Stimulated activated CD4-positive, alpha-beta T cell treated with anti-CD3 and anti-CD28 coated beads, Interleukin-4, amount 100 ng/mL, for 24 hours (primary cell): ENCODE measurements at places on chromosomes 4 and X.

GRCh38 chr4:88097301-88097700 is 61.1 kb downstream of the ABCG2 start:
- no peak for DNase-seq

DNA sequence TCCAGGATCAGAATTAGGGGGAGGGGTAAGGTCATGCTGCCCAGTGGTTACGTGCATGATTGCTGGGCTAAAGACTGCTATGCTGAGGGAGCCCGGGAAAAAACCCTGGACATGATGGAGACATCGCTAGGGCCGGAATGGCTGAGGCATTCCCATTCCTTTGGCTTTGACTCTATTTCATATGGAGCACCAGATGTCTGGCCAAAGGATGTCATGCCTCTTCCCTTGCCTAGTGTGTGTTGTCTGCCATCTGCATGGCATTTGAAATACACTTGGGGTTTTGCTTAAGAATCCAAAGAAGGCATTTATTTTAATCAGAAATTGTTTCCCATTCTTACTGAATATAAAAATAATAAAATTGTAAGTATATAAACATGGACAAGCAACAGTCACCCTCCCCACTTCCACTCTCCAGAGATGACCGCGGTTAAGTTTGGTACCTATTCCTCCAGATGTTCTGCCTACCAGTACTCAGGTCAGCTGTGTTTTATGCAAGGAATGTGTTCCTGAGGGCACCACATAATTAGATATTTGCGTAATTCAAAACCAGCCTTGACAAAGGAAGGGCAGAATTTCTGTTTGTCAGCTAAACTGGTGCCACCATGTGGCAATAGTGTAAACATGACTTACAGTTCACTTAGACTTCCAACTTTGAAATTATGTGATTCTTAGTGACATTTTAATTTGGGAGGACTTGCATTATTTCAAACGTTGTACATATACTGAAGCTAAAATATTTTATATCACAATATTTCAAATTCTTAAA is 105.9 kb downstream of the CT47B1 start:
- DNase-seq: no peak

GRCh38 chr4:71553605-71554004 is 214.8 kb downstream of the SLC4A4 start:
- no peak for DNase-seq

DNA sequence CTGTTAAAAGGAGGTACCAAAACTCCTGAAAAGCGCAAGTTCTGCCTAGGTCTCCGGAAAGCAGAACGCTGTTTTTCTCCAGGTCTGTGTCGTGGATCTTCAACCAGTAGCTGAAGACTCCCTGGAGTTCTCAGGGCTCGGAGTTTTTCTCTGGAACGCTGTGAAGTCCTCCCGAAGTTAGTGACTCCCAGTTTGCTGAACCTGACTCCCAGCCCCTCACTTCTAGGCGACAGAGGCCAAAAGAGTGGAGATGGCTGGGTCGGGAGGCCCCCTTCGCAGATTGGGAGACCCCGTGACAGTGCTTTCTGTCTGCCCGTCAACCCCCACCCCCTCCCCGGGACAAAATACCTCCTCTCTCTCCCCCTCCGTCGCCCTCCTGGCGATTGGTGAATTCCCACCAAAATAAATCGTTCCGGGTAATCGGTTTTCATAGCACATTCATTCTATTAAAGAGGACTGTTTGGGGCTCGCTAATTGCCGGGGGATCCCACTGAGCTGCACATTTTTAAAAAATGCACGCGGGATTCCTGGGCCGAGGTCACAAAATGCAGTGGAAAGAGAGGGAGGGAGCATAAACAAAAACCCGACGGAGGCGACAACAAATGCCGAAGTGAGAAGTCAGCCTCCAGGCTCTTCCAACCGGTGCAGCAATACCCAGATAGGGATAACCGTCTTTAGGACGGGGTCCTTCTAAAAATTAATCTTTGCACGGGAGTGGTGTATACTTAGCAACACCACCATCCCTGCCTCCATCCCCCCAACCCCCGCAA is 4.0 kb upstream of the MSX1 start:
- DNase-seq: no peak

GRCh38 chr4:102301167-102301566 is 44.1 kb downstream of the SLC39A8 start:
- DNase-seq: no peak

DNA sequence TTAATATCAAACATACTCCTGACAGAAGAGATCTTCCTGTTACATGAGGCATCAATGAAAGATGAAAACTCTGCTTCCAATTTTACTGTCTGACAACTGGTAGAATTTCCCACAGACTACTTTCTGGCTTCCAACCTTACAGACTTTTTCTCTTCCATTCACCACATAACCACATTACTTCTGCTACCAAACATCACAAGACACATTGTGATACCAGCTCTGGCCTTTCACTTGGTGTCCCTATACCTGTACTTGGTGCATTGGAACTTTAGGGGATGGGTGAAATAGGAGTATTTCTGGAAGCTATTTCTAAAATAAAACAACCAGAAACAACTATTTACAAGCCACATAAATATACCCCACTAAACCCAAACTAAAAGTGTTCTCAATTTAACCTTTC is 20.5 kb downstream of the AMTN start:
- DNase-seq: no peak

- DNase-seq: no peak
These were observed 68.5 kb downstream of the NPNT start for GRCh38 chr4:105963461-105964400.

DNA sequence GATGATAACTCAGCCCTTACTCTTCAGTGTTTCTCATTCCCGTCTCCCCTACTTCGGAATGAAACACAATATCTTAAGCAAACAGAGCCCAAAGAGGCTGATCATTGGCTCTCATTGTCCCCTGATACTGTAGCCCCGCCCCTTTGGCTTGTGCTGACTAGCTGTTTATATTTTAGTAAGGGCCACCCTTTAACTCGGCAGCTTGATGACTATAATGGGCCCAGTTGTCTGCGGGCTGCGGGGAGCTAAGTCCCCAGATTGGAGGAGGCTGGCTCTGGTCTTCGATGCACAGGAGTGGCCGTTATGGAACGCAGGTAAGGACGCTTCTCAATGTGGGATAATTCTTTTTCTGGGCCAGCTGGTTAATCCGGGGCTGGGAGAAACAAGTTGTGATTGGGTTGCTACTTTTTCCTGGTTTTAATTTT is at the start of gene TRIM2:
TSS of gene TRIM2 (plus strand) at position 197 of the 425 bp plus-strand sequence. CDS start at position 285, 88 bp downstream.
- DNase-seq: no peak

DNA sequence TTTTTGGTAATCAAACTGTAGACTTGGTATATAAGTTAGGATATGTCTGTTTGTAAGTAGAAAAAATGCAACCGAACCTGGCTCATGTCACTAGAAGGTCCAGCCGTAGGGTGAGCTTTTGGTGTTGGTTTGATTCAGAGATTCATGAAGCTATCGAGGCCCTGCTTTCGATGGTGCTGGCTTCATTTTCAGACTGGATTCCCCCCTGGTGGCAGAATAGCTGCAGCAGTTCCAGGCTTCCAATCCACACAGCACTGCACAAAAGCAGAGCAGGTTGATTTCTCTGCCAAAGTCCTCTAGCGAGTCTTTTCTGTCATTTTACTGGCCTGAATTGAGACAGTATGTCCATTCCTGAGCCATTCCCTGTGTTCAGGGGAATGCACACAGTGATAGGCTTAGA is 33.1 kb downstream of the PDK3 start:
- peak; percentile 21 for DNase-seq

- no peak for DNase-seq
These were observed 217.6 kb downstream of the SNCA start for GRCh38 chr4:89619206-89619962.

DNA sequence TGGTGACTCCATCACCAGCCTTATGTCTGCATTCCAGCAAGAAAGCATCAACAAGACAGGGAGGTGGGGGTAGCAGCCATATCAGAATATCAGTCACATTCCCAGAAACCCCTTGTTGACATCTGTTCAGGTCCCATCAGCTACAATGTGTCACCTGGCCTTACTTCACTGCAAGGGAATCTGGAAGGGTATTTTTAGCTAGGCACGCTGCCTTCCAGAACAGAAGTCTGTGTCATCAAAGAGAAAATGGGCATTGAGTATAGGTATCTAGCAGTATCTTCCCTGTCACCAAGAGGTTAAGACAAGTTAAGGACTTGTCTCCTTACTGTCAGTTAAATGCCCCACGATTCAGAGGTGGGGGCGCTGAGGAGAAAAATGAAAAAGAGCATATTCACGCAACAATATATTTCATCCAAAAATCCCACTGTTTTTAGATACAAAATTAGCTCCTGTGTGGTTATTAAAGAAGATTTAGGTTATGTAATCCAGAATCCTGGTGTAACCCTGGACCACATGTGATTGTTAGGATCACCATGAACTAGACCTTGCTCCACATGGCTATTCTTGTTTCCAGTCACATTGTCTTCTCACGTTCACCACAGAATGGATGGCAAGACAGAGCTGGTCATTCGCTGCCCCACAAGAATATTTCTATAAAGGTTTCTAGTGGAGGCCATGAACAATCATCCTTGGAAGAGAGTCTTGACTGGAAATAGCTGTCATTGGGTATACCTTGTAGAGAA is 60.0 kb upstream of the PDHA1 start:
- no peak for DNase-seq
